ENCODE measurements at places on chromosomes 5 and 9.

- ATAC-seq, result no peak
Measured at GRCh38 chr9:133654736-133655657, 18.8 kb downstream of the DBH start.

- ATAC-seq, result no peak
Measured at GRCh38 chr9:105413525-105413924, 34.3 kb upstream of the FSD1L start.

GRCh38 chr9:99128133-99128406, 23.2 kb downstream of the TGFBR1 start:
- ATAC-seq, result no peak

DNA sequence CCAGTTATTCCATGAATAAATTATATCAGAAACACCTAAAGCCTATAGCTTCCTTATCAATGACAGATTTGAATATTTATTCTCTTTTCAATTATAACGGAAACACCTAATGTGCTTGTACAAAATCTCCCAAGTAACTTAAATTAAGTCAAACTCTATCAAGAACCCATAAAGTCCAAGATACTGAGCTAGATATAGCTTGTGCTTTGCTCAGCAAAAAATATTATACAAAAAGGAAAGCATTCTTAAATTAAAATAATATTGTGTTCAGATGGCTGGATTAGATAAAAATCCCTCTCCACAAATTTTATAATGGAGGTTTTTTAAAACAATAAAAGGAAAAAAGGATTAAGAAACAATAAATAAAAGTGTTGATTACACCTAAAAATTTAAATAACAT, 23.7 kb downstream of the NADK2 start:
- ATAC-seq, result no peak

GRCh38 chr5:131877873-131878272, 67.6 kb downstream of the MEIKIN start:
- no peak for ATAC-seq

DNA sequence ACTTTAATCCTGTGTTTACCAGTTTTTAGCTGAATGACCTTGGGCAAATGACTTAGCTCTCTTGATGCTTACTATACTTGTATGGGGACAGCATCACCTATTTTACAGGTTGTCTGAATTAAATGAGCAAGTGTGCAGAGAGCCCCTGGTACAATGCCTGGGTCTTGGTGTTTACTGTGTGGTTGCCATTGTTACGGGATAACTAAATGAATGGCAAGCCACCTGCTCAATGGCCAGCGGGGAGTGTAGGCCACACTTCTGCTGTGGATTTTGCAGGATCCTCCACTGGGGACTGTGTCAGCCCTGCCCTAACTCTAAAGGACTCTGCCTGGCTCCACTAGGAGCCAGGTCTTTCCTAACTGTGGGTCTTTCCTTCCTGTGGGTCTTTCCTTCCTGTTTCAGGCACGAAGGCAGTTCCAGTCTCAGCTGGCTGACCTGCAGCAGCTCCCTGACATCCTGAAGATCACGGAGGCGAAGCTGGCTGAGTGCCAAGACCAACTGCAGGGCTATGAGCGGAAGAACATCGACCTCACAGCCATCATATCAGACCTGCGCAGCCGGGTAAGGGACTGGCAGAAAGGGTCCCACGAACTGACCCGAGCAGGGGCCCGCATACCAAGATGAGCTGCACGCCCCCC, 10.3 kb upstream of the GLE1 start:
- peak; percentile 51 for ATAC-seq

DNA sequence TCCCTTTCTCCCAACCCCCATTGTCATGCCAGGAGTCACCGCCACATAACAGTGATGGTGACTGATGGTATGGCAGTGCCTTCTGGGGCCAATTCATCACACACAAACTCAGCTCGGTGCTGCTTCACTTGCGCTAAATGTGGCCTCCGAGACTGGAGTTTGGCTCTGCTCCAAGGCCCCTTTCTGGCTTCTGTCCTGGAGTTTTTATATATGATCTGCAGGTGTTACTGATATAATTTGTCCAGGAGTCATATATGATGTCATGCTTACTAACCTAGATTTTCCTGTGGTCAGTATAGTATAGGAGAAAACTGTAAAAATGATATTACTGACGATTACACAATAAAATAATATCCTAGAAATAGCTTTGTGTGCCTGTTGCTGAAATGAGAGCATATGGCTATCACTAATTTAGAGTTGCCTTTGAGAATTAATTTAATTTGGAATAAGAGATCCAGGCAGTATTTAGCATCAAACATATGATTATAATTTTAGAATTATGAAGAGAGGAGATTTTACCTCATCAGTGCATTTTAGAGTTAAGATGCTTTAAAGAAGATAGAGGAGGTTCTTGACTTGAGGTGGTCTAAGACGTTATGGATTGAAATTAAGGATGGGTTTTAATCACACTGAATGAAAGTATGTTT, 334.1 kb upstream of the CD180 start:
- no peak for ATAC-seq

- no peak for ATAC-seq
Measured at GRCh38 chr5:180704362-180704761, 35.5 kb downstream of the OR2Y1 start.

- ATAC-seq, result no peak
Measured at GRCh38 chr9:93093877-93094657, 1.9 kb upstream of the CARD19 start.

- ATAC-seq, result no peak
Measured at GRCh38 chr9:114880291-114880745, 50.1 kb downstream of the TNFSF8 start.

DNA sequence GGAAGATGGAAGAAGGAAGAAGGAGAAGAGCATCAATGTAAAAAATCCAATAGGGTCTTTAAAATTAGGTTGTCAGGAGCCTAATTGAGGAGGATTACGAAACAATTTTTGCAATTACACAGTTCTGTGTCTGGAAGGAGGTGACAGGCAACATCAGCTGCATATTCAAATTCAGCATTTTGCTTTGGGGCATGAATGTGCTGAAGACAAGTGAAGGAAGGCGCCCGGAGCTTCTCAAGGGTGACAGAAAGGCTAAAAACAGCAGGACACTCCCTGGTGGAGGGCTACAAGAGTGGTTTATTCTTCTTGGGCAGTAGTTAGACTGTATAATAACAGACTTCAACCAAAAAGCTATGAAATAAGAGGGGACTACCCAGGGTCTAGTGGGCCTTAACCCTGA, 188.3 kb downstream of the BRINP1 start:
- ATAC-seq, result no peak

- ATAC-seq, result peak; percentile 36
Measured at GRCh38 chr9:129609486-129610212, 11.3 kb downstream of the C9orf50 start.

GRCh38 chr9:36165826-36166167, 3.4 kb upstream of the CCIN start:
- ATAC-seq, result no peak

DNA sequence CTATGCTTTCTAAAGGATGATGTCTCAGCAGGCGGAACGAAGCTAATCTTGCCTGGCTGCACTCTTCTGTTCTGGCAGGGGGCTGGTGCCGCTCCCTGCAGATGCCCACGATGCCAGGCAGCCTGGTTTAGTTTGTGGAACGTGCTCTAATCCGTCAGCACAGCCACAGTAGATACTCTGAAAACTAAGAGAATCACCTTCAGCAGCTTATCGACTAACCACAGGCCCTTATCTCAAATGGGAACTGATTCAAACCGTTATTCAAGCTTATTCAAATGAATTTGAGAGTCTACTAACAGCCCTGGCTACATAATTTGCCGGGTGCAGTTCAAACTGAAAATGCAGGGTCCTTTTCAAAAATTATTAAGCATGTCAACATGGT, 246.6 kb upstream of the ANKRD55 start:
- ATAC-seq, result no peak

All from esophagus mucosa (tissue), 1 donor.